Endothelial cell of coronary artery (primary cell): ENCODE measurements at places on chromosomes 3 and 15. TPM values are rescaled to one million over a fixed set of nuclear protein-coding genes. Genes with fewer than 3 reads are reported as not detected.

Gene GOLGA6L7
- not detected in 2 replicates for total RNA-seq

Gene LHFPL4
- total RNA-seq: not detected in 2 replicates

Gene STARD5
- 0.36 and 1.5 TPM in 2 replicates for total RNA-seq

Gene SPATA12
- total RNA-seq: 0.09 and 0.18 TPM in 2 replicates

Gene CD200R1
- not detected in 2 replicates for total RNA-seq

Gene MEX3B
- total RNA-seq: 10.4 and 12.4 TPM in 2 replicates

Gene CTXN2
- under 0.01 TPM in 1 of 2 replicates, not detected in the other for total RNA-seq

Gene C3orf80
- under 0.01 and 0.09 TPM in 2 replicates for total RNA-seq

Gene CFAP91
- 0.19 and 0.45 TPM in 2 replicates for total RNA-seq

Gene LYSMD2
- total RNA-seq: 7.3 and 8.7 TPM in 2 replicates

Gene CD200
- 3.6 and 7.3 TPM in 2 replicates for total RNA-seq
